ENCODE measurements at places on chromosomes 11 and 22.

- DNase-seq = peak; percentile 77
These were observed 15.3 kb downstream of the BPIFC start for GRCh38 chr22:32448980-32449379.

DNA sequence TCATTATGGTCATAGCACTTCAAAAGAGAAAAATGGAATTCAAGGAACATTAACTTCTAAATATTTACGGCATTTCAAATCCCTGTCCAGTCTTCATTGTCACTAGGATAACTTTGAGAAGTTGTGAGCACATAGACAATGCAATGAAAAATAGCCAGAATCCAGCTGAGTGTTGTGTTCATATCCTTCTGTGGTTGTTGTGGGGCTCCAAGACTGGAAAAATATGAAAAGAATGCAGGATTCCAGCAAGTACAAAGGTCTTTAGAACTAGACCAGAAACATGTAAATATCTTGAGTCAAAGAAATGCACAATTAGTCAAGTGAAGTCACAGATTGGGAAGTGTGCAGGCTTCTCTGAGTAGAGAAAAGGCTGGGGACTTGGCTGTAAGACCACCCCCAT lies 68.7 kb downstream of the WT1 start:
- DNase-seq = no peak

- no peak for DNase-seq
These were observed 37.0 kb upstream of the MICAL2 start for GRCh38 chr11:12073436-12073835.

DNA sequence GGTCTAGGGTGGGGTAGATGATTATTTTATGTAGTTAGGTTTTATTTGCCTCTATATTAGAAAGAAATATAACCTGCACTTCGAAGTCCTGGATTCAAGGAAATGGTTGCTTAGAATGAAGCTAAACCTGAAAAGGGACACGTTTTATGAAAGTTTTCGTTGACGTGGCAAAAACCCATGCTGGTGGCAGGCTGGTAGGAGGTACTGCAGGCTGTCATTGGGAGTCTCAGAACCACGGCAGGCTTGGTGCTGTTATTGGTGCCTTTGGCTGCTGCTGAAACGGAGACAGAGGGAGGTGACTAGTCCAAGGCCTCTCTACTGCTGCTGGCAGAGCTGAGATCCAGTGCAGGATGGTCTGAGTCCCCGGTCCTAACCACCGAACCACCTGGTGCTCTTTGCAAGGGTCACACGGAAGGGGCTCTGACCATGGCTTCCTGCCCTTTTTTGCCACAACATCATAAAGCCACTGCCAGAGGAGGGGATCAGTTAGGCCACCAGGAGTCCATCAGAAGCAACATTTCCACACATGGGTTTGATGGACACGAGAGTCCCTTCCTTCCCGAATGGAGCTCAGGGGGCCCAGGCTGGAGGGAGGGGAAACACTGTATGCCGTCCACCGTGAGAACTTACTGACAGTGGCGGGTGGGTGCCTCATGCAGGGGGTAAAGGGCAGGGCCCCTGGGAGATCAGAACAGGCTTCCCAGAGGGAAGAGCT lies 13.4 kb downstream of the CSF2RB start:
- DNase-seq = no peak

DNA sequence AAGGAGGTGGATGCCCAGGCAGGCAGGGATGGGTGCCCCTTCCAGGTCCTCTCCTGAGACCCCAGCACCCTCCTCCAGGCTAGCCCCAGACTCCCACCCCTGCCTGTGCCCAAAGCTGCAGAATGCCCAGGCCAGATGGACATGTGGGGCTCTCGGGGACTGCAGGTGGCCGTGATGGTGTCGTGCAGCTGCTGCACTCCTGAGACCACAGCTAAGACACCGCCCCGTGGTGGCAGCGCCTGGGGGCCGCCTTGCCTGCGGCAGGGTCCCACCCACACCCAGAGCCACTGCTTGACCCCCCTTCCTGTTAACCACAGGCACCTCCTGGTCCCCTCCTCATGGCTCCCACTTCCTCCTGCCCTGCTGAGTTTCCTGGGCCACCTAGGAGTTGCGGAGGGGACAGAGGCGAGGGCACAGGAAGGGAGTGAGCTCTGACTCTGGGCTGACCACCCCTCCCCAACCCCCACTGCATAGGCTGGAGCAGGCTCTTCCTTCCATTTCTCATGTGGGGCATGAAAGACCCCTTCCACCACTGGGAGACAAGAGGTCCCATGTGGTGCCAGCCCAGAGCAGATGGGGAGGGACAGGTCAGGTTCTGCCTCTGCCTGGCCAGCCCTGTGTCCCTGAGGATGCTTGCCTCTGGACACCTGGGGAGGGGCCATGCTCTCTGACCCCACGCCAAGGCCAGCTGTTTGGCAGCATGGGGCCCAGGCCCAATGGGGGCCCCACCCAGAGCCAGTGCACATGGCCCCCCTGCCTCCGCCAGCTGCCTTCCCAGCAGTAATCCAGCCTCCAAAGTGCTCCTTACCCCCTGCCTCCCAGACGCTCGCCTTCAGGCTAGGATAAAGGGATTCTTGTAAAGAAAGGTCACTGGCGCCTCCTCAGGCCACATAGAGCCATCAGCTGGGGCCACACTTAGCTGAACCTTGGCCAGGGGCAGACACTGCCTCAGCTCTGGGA lies 29.3 kb downstream of the OSBPL5 start:
- no peak for DNase-seq

GRCh38 chr22:36218648-36219193 lies 17.1 kb upstream of the APOL4 start:
- DNase-seq = no peak

GRCh38 chr11:14443638-14444037 lies 56.0 kb downstream of the COPB1 start:
- DNase-seq = no peak

DNA sequence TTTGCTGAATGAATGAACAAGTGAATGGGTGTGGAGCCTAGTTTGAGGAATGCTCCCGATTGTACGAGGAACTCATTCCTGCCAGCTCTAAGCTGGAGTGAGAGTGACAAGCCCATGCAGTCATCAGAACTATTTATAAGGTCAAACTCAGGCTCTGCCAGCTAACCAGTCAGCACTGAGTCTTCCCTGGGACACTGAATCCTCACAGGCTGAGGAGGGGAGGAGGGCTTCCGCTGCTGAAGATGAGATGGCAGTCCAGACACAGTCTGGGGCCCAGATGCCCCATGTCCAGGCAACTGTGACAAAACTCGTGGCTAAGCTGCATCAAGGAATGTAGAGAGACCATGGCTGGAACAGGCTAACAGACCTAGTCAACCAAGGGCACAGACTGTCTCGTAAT lies 4.0 kb downstream of the LRP4 start:
- DNase-seq = no peak

- peak; percentile 56 for DNase-seq
These were observed 561 bp downstream of the PGM2L1 start for GRCh38 chr11:74397501-74398243.

Data from upper lobe of left lung (tissue), 6 donors.